ENCODE measurements at places on chromosomes 4 and X.

DNA sequence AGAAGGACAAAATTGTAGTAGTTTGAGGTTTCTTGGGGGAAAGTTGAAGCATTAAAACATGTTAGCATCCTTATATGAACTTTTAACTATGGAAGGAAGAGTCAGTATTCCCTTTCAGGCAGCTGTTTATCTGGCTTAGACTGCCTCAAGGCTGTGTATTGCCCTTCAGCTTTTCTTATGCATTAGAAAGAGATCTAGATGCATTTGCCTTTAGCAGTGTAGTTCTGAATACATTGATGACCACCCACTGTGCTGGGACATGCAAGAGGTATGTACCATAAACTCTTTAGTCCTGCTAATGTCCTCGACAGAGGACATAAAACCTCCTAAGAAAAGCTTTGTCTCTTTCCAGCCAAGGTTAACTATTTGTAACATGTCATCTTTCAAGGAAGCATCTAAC is 2.9 kb downstream of the FAM200B start:
- DNase-seq: no peak

DNA sequence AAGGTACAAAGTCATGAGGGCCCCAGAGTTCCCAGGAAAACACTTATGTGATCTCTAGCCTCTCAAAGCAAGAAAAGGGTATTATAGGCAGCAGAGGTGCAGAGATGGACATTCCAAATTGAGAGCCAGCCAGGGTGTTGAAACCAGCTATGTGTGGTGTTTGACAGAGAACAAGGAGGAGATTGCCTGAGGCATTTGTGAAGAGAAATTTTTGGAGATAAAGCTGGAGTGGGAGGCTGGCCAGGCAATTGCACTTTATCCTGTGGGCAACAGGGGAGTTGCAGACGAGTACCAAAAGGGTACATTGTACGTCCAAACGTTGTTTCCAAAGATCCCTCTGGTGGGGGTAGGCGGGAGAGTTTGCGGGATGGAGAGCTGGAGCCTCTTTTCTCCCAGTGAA is 2.5 kb upstream of the GABRE start:
- DNase-seq: no peak

DNA sequence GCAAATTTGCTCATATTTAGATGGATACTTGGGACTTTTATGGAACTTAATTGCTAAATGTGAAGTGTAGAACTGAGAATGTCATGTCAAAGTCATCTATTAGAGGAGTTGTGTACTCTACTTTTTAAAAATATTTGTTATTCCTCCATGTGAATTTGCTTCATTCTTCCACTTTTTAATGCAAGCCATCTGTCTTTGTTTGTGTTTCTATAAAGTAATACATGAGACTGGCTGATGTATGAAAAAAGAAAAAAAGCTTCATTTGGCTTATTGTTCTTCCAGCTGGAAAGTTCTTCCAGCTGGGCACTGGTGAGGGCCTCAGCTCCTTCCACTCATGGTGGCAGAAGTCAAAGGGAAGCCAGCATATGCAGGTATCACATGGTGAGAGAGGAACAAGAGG is 114.6 kb upstream of the GRID2 start:
- no peak for DNase-seq

- DNase-seq: no peak
Measured at GRCh38 chr4:11073621-11074051, 355.1 kb downstream of the HS3ST1 start.

- DNase-seq: no peak
Measured at GRCh38 chrX:20026278-20026677, 35.4 kb upstream of the BCLAF3 start.

DNA sequence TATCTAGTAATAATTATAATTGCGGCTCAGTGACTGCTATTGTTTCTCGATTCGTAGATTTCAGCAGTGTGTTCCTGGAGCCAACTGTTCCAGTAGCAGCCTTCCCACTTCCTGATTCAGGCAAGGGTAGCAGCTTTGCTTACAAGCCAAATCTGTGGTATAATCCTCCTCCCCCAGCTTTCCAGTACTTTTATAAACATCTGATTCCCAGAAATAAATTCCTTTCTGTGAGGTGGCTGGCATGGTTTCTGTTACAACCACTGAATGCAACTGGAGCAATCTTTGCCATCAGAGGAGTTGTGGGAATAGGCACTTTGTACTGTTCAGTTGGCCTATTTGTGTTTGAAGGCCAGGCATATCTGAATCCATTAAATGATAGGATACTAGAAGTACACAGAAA is 80.0 kb downstream of the GLRA3 start:
- no peak for DNase-seq

DNA sequence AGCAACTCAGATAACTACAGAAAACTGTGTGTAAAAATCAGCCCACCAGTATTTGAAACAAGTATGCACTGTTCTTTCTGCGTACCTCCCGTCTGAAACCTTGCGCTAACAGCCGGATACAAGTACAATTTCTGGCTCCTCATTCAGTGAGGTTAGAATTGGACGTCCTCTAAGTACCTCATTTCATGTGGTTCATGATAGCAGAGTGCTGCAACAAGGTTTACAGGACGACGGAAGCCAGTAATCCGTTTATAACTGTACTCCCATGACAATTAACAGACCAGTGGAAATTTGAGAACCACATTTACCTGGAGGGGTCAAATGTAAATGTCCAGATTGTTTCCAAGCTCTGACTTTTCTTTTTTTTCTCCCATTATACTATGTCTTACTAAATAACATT is 52.9 kb upstream of the TENM3 start:
- no peak for DNase-seq

- no peak for DNase-seq
Measured at GRCh38 chr4:68366600-68366999, 16.7 kb upstream of the YTHDC1 start.

GRCh38 chr4:77434299-77435092 is 171.1 kb upstream of the CXCL13 start:
- DNase-seq: no peak

- no peak for DNase-seq
Measured at GRCh38 chr4:147778942-147779341, 47.1 kb downstream of the ARHGAP10 start.

DNA sequence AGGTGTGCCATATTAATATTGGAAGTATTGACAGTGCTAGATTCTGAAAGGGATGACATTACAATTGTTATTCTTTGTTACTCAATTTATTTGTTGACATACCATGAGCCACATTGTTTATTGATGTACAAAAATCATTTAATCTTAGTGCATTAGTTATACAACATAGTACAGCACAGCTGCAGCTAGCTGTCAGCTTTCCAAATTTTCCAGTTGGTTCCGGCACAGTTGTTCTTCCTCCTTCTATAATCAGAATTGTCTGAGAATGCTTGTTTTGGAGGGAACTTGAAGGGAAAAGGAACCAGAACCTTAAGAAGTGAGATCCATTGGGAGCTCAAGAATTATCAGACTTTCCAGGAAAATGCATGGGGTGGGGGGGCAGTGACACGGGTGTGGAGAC is 281.4 kb downstream of the ZIC3 start:
- no peak for DNase-seq

- DNase-seq: no peak
Measured at GRCh38 chr4:38562751-38563198, 101.2 kb upstream of the KLF3 start.

GRCh38 chrX:54509400-54509799 is 13.4 kb upstream of the FGD1 start:
- no peak for DNase-seq

DNA sequence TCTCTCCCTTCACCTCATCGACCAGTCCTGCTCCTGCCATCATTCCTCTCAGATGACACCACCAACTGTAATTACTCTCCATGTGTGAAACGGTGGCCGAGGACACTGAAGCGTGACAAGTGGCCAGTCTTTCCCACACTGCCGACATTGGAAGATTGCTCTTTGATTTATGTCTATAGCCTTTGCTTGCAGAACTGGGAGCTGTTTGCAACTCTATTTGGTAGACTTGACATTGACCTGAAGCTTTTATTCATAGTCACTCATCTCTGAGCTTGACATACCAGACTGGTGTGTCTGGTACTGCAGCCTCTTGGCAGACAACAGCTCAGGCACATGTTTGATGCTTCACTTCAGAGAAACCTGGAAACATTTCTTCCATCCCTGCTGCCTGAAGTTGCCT is 121.8 kb upstream of the GALNT7 start:
- DNase-seq: no peak

- no peak for DNase-seq
Measured at GRCh38 chr4:43776371-43776770, 672.2 kb downstream of the KCTD8 start.

DNA sequence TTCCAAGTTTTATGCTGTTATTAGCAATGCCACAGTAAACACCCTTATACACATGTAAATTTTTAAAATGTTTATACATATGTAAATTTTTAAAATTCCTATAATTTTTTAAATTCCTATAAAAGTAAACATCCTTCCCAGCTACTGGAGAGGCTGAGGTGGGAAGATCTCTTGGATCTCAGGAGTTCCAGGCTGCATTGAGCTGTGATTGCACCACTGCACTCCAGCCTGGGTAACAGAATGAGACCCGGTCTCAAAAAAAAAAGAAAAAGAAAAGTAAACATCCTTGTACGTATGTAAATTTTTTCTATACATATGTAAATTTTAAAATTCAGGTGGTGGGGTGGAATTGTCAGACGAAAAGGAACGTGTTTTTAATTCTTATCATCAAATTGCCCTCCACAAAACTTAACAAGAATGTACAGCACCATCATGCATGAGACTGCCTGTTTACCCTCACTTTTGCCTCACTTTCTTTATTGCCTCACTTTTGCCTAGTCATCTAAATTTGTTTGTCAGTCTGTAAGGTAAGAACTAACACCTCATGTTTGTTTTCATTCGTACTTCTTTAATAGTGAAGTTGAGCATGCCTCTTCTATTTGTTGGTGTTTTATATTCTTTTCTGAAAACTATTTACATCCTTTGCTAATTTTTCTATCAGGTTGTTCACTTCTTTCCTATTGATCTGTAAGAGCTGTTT is 8.0 kb downstream of the SLC7A3 start:
- DNase-seq: no peak

DNA sequence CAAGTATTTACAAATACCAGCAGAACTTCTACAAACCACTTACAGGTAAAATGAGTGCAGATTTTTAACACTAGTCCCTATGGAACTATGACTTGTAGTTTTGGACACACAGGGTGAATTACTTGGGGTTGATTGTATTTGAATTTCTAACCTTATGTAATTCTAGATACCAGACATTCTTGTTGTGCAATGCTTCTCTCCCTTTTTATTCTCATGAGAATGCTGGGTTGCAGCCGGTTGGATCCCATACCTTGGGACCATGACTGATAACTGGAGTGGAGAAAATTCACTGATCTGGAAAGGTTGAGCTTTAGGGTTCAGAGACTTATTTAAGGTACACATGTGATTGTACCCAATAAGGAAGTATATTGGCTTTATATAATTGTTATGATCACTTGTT is 8.8 kb downstream of the TET2 start:
- DNase-seq: no peak

GRCh38 chrX:68234171-68234910 is 199.0 kb downstream of the OPHN1 start:
- DNase-seq: no peak

- peak; percentile 22 for DNase-seq
Measured at GRCh38 chr4:43458293-43458692, 565.8 kb downstream of the GRXCR1 start.

GRCh38 chrX:1578511-1579173 is 12.8 kb upstream of the AKAP17A start:
- DNase-seq: no peak

GRCh38 chrX:38820751-38821150 is 19.5 kb downstream of the MID1IP1 start:
- no peak for DNase-seq

- DNase-seq: no peak
Measured at GRCh38 chrX:109841869-109842579, 109.0 kb upstream of the ACSL4 start.

GRCh38 chr4:186203406-186203805 is 12.0 kb downstream of the CYP4V2 start:
- DNase-seq: no peak

- no peak for DNase-seq
Measured at GRCh38 chr4:186240848-186241491, 13.7 kb downstream of the KLKB1 start.

DNA sequence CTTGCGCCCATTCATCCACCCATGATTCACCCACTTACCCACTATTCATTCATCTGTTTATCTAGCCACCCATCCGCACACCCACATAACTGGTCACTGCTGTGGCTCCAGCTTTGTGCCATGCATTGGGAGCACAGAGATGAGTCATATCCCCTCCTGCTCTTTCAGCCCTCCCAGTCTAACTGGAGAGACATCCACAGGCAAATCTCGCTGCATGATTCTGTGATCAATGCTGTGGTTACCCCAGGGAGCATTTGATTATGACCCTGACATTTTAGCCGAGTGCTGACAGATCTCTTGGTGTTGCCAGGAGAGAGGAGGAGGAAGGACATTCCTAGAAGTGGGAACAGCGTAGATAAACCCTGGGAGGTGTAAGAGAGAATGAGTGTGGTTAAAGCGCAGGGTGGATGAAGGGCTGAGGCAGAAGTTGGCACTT is 10.4 kb upstream of the PORCN start:
- DNase-seq: no peak

GRCh38 chr4:149885896-149886295 is 70.3 kb upstream of the IQCM start:
- peak; percentile 18 for DNase-seq

DNA sequence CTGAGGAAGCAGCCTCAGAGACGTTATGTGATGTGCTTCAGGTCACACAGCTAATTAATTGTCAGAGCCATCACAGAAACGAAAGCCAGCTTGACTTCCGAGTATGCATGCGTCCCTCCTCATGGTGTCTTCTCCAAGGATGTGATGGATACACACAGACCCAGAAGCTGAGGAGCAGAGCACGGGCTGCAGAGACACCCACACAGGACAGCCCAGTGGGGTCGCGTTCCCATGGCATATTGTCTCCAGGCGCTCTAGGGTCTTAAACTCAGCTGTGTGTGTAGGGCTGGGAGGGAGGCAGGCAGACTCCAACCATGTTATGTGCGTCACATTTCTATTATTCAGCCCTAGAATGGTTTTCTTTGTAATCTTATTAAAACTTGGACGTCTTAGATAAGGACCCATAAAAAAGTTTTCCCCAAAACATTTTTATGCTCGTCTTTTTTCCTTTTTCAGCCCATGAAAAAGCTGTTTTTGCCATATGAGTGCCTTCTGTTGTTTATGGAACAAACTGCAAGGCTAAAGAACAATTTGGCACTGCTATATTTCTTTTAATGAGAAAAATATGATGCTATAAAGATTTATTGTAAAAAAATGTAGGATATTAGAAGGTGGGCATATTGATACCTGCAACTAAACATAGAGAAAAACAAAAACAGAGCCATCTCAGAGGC is 48.5 kb downstream of the TENM3 start:
- no peak for DNase-seq

GRCh38 chr4:139665690-139666529 is at the start of gene MGST2:
MGST2 (plus strand) TSS chr4:139665819; CDS start chr4:139666020, 201 bp downstream.
- no peak for DNase-seq

DNA sequence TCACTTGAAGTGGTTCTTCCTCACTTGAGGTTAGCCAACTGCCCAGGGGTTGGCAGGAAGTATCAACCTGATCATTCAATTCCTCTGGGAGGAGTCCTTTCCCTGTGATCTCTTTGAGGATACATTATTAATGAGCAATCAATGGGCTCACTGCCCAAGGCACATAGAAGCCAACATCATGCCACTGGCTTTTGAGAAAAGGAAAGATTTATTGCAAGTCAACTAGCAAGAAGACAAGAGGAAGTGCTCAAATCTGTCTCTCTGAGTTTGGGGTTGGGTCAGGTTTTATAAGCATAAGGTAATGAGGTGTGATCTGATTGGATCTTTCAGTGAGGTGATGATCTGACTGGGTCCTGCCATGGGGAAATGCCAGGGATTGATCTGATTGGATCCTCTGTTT is 39.6 kb downstream of the FGFBP1 start:
- DNase-seq: peak; percentile 70
